ENCODE measurements at places on chromosomes 6 and 20.

- no peak for DNase-seq
Measured at GRCh38 chr6:99736302-99736701, 129.7 kb downstream of the PRDM13 start.

- no peak for DNase-seq
Measured at GRCh38 chr20:57439432-57439831, 48.2 kb downstream of the RBM38 start.

- DNase-seq = no peak
Measured at GRCh38 chr20:53738039-53738944, 144.7 kb upstream of the ZNF217 start.

- no peak for DNase-seq
Measured at GRCh38 chr20:59335377-59335776, 35.0 kb downstream of the EDN3 start.

DNA sequence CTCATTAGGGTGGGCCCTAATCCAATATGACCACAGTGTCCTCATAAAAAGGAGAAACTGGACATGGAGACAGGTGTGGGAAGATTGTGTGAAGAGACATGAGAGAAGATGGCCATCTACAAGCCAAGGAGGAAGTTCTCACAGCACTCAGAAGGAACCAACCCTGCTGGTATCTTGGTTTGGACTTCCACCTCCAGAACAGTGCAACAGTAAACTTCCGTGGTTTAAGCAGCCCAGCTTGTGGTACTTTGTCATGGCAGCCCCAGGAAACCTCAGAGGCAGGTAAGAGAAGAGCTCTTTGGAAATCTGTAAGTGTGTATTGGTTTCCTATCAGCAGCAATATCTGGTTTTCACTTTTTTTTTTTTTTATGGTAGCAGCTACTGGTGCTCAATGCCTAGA lies 16.5 kb upstream of the CNKSR3 start:
- no peak for DNase-seq
